ENCODE measurements at places on chromosomes 3 and 15.

DNA sequence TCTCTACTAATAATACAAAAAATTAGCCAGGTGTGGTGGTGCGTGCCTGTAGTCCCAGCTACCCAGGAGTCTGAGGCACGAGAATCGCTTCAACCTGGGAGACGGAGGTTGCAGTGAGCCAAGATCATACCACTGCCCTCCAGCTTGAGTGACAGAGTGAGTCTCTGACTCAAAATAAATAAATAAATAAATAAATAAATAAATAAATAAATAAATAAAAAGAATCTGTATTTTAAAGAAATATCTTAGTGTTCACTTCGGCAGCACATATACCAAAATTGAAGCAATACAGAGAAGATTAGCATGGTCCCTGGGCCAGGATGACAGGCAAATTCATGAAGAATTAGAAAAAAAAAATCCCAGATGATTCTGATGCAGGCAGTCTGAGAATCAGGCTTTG, 51.9 kb downstream of the ROBO2 start:
- DNase-seq = no peak

GRCh38 chr3:153050978-153051377, 111.0 kb upstream of the RAP2B start:
- no peak for DNase-seq

GRCh38 chr3:21421096-21421495, 329.9 kb downstream of the ZNF385D start:
- no peak for DNase-seq

DNA sequence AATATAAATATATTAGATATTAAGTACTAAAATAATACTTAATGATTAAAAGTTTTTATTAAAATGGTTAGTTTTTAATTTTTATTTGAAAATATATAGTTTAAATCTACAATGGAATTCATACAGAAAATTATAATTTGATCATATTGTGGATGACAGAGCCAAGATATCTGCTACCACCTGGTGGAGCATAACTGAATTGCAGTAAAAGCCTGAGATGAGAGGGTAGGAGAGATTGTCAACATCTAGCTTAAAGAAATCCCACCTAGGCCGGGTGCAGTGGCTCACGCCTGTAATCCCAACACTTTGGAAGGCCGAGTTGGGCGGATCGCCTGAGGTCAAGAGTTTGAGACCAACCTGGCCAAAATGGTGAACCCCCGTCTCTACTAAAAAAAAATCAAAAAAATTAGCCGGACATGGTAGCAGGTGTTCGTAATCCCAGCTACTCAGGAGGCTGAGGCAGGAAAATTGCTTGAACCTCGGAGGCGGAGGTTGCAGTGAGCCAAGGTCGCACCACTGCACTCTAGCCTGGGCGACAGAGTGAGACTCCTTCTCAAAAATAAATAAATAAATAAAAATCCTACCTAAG, 25.1 kb upstream of the CSTA start:
- peak; percentile 10 for DNase-seq

- peak; percentile 28 for DNase-seq
Measured at GRCh38 chr3:11288786-11289637, 16.8 kb downstream of the ATG7 start.

DNA sequence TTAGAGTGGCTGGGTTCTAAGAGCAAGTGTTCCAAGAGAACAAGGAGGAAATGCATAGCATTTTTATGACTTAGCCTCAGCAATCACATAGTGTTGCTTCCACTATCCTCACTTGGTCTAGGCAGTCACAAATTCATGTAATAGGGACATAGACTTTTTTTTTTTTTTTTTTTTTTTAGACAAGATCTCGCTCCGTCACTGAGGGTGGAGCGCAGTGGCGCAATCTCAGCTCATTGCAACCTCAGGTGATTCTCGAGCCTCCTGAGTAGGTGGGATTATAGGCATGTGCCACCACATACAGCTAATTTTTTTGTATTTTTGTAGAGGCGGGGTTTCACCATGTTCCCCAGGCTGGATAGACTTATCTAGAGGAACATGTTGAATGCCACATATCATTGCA, 4.7 kb upstream of the GNB4 start:
- DNase-seq = no peak

- DNase-seq = no peak
Measured at GRCh38 chr15:32705446-32705845, 12.4 kb upstream of the GREM1 start.

DNA sequence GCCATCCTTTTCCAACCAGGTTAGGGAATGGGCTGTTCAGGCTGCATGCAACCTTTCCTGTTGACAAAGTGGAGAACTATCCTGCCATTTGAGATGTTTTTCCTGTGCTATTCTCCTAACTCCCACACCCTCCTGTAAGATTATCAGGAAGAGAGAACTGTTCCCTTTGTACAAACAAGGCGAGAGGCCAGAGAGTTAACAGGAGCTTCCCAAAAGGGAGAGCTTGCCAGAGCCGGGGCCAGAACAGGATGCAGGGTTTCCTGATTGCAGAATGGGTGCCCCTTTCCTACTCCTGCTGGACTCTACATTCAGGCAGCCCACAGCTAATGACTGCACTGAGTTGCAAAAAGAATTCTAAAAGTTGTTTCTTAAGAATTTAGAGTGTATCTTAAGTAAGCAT, 17.1 kb downstream of the PML start:
- no peak for DNase-seq

DNA sequence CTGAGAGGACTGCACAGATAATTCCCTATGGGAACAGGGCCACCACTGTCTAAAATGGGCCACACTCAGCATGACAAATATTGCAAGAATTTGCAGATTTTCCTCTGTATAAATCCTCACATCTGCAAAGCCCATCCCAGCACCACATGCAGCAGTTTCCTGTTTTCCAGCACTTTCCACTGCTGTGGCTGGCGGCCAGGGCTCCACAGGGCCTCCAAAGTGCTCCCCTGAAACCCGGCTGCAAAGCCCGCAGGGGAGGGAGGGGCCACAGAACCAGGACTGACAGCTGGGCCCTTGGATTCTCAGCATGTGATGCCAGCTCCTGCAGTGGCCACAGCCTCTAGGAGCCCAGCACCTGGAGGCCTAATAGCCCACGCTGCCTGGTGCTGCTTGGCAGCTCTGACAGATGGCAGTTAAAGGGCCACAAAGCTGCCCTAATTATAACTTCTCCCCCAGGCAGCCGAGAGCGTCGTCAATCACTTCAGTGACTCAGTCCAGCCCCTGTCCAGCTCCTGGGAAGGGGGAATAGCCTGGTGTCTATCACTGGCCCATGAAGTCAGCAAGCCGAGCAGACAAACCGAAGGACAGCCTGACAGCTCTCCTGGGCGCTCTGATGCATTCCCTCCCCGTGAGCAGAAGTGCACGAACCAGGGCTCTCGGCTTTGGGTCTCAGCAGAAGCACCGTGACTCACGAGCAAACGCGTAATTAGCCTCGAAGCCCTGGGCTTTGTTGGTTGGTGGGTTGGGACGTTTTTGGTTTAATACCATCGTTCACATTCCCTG, 4.7 kb downstream of the LRRC15 start:
- DNase-seq = peak; percentile 76

GRCh38 chr3:46356909-46357308, 3.0 kb downstream of the CCR2 start:
- DNase-seq = no peak

GRCh38 chr3:71355037-71355436, 228.5 kb downstream of the FOXP1 start:
- DNase-seq = no peak

DNA sequence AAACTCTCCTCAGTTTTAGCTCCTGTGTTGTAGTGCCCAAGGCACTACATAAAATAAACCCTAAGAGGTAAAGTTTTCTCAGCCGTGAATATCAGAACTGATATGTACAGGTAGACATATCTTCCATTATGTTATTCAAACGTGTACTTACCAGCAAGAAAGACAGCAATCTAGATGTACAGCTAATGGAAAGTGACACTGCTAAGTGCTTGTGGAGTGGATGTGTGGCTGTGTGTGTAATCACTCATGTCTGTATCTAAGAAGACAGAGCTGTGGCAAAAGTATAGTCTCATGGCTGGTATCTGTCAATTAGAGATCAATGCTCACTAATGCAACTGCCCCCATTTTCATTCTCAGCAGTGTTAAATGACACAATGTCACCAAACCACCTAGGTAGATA, 101.3 kb downstream of the FMN1 start:
- no peak for DNase-seq

GRCh38 chr3:53104762-53105161, 25.5 kb downstream of the RFT1 start:
- no peak for DNase-seq

DNA sequence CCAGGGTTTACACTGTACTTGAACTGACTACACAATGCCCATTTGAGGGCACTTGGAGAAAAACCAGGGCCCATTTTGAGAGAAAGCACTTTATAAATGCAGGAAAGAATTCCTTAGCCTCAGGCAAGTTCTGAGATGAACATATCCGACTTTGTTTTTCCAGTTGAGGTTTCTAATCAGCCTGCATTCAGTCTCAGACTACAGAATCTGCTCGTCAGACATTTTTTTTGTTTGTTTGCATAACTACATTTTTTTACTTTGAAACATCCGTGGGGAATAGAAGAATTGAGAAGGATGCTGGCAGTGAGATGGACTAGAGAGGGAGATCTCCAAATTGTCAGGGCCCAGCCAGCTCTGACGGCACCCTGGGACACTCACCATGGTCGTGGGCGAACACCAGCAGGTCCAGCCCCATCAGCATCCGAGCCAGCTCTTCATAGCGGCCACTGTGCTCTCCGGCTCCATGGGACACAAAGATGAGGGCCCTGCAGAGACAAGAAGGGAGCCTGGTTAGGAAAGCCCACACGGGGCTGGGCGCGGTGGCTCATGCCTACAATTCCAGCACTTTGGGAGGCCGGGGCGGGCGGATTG, 40.8 kb downstream of the MGLL start:
- no peak for DNase-seq

- no peak for DNase-seq
Measured at GRCh38 chr3:152413240-152413639, 144.5 kb downstream of the MBNL1 start.

GRCh38 chr3:46882377-46883053, 5.0 kb downstream of the PTH1R start:
- DNase-seq = no peak

GRCh38 chr15:98823012-98823458, 174.7 kb downstream of the IGF1R start:
- peak; percentile 47 for DNase-seq

GRCh38 chr3:113829576-113830354, 8.8 kb upstream of the GRAMD1C start:
- DNase-seq = no peak

GRCh38 chr3:82143661-82144412, 382.4 kb upstream of the GBE1 start:
- DNase-seq = no peak

DNA sequence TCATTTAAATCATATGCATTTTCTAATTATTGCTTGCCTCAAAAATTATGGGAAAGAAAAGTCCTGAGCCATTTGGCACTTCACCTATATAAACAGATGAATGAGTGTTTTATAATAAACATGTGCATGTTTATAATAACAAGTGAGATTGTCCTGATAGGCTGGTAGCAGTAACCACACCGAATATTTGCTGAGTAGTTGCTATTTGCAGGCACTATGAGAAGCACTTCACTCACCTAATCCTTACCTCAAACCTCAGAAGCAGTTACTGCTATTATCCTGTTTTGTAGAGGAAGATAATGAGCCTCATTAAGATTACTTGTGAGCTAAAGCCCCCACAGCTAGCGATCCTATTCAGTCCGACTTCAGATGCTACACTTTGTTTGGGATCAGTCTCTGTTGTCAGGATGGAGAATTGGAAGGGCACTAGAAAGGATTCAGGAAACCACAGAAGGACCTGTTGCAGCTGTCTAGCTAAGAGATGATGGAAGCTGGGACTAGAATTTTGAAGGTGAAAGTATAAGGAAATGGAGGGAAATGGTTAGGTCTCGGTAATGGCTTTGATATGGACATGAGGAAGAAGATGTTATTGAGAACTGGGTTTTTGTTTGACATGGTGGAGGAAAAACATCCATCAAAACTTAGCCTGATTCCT, 28.4 kb upstream of the MAGI1 start:
- no peak for DNase-seq

- no peak for DNase-seq
Measured at GRCh38 chr3:36232797-36233489, 147.4 kb upstream of the STAC start.

GRCh38 chr3:175098644-175099043, 239.5 kb downstream of the NAALADL2 start:
- no peak for DNase-seq

DNA sequence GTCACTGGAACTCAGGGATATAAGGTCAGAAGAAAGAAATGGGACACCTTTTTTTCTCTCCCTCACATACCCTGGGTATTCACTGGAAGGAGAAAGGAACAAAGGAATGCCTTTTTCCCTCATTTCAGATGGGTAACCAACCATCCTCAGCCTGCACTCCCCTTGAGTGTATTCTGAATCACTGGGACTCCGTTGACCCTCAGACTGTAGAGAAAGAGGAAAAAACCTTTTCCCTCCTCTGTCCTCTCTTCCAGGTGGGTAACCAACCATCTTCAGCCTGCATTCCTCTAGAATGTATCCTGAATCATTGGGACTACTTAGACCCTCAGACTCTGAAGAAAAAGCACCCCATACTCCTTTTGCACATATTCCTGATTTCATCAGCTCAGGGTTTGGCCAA, 11.4 kb downstream of the PRR20G start:
- no peak for DNase-seq

DNA sequence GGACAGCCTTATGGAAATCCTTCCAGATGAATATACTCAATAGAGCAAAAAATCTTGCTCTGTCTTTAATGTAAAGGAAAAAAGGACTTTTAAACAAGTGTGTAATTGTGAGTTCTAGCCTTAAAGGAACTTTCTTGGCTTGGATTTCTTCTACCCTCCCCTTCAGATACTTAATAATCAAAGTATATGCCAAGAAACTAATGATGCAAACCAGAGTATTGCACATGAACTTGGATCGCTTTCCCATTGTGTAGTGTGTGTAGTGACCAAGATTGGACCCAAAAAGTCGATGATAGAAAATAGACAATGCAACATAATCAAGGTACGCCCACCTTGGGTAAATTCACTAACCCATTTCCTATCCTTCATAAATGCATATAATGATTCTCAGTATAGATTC, 123.8 kb downstream of the TIGIT start:
- no peak for DNase-seq

DNA sequence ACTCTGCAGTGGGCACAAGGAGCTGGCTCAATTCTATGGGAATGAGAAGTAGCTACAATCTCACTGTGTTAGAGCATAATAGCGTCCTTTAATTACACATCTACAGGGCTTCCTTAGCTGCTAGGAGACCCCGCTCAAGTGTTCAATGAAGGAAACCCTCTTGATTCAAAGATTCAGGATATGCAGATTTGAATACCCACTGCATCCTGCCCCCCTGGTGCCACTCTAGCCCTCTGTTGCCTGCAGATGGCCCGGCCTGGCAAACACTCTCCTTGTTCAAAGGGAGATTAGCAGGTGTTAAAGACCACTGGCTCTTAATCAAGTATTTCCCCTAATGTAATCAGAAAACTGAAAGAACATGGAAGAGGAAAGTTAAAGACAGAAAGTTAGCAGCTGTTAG, 356.6 kb downstream of the VGLL3 start:
- DNase-seq = no peak

- no peak for DNase-seq
Measured at GRCh38 chr3:141051443-141052200, 475 bp downstream of the SPSB4 start.

Measured in H54 (cell line).